ENCODE measurements at places on chromosomes 6 and 20.
A peak's percentile ranks its signal among the peaks of the same experiment; 100 is the strongest.

DNA sequence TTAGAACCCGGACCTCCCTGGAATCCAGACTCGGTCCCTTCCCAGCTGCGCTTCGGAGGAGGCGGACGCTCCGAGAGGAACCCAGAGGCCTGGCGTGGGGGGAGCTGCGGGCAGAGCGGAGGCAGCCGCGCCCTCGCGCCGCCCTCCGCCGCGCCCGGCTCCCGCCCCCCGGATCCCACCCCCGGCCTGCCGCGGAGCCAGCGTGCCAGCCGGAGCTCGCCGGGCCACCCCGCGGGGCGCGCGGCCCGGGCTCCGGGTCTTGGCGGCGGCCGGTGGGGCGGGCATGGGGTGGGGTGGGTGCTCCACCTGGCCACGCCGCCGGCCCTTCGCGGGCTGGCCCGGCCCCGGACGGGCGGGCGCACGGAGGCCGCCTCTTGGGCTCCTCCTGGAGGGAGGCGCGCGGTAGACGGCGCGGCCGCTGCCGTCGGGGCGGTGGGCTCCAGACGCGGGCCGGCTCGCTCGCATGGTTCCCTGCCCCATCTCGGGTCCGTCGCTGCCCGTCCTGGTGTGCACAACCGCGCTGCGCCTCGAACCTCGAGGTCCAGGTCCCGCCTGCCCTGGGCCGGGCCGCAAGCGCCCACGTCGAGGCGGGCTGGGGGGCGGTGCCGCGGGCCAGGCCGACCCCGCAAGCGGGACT is 592 bp upstream of the CDYL start:
- peak; percentile 35 for DNase-seq

- DNase-seq = no peak
Observed at GRCh38 chr6:91719414-91719813, 1132.5 kb upstream of the MAP3K7 start.

- DNase-seq = no peak
Observed at GRCh38 chr6:14713008-14713960, 532.6 kb upstream of the JARID2 start.

DNA sequence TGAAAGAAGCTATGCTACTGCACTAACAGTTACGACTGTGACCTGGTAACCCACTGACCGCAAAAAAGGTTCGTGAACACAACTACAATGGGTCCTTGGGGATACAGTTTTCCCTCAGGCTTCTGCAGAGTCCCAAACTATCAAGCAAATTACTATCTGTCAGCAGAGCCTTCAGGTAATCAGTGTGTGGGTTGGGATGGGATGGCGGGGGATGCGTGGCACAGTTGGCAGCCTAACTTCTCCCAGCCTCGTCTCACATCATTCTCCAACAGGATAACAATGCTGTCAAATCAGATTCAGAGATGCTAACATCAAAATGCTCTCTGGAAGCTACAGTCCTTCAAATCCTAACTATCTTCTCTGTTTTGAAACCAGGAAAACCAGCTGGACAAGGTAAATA is 102.3 kb downstream of the EPM2A start:
- DNase-seq = no peak

GRCh38 chr6:84789170-84789569 is 24.8 kb upstream of the TBX18 start:
- DNase-seq = no peak

DNA sequence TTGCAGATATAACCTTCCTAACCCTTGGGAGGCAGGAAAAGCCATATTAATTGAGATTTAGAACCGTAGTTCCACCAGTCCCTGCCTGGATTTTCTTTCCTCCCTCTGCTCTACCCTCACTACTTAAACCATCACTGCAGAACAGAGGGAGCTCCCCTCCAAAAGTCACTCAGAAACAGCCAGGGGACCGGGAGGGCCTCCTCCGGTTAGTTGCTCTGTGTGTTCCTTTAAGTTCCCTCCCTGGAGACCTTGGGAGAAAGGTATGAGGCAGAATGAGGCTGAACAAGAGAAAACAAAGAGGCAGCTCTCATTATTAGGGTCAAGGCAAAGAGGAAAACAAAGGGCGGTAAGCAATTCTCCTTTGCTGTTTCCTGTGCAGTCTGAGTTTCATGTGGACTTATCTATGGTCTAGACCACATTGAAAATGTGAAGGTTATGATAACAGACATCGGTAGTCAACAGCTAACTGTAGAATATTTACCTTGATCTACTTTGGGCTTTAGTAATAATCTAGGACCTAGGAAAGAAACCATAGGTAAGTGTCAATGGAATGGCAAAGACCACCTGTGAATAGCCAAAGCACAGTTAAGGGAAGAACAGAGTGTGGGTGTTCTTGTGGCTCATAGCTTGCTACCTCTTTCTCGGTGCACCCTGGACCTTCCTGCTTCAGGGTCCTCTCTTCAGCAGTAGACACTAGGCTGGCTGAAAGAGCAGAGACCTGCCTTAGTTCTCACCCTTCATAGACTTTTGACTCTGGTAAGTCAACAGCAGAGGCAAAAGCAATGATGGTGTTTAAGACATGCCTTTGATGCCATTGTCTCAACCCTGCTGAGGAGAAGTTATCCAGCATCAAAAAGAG is 250.9 kb upstream of the CITED2 start:
- no peak for DNase-seq

- no peak for DNase-seq
Observed at GRCh38 chr20:54086507-54087039, 16.2 kb upstream of the BCAS1 start.

DNA sequence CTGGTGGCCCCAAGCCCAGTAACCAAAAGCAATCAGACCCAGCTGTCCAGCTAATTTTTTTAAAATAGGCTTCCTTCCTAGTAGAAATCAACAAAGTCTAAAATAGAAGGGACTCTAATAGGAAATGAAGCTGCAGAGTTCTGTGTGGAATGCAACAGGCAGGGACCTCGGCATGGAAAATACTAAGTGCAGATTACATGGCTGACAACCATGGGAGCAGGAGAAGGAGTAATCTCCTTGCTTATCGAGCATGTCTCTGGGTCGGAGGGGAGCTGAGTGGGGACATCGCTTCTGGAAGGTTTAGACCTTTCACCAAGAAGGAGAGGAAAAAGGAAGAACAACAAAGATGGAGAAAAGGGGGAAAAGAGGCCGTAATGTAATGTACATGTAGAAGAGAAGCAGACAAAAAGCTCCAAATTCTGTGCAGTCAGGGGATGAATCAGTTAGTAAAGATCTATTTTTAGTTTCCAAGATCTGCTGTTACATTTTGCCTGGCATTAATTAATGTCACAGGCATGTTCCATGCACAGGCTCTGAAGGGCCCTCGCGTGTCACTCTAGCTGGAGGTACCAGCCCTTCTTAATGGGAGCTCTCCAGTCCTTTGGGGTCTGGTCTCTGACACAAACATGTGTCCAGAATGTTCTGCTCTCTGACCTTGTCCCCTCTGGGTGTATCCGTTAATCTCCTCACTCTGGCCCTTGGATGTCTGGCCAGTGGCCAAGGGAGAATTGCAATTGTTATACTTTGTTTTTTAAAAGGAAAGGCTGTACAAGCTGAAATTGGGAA is 16.6 kb upstream of the ZNF831 start:
- DNase-seq = no peak

DNA sequence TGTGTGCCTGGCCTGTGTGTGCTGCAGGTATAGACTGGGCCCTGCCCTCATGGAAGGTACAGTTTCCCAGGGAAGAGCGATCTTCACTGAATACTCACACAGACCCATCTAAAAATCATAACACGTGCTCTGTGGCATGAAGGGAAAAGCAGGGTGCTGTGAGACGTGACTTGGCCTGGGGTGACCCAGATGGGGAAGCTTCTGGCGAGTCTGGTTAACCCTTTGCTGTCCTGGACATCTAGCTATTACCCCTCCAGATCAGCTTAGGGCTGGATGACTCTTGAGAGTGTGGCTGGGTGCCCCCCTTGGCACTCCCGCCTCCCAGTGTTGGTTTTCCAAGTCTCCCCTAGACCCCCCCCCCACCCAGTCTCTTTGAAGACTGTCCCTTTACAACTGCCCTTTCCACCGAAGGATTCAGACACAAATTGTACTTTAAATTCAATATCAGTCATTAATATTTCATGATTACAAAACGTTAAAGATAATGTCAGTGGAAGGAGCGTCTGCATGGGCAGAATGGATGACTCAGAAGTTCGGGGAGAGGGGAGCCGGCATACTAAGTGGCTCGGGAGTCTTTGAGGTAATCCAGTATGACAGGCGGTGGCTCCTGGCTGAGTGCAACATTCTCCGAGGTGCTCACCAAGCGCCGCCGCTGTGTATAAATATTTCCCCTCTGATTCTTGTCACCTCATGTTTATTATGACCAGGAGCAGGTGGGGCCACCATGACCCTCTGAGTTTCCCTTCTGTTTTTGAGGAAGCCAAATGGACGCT is 77.3 kb downstream of the CD40 start:
- no peak for DNase-seq

DNA sequence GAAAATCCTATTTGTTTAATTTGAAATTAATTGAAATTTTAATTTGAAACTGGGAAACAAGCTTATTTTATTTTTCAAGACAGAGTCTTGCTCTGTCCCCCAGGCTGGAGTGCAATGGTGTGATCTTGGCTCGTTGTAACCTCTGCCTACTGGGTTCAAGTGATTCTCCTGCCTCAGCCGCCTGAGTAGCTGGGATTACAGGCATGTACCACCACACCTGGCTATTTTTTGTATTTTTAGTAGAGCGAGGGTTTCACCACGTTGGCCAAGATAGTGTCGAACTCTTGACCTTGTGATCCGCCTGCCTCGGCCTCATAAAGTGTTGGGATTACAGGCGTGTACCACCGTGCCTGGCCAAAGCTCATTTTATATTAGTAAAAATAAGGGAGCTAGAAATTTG is 4.2 kb downstream of the SRSF3 start:
- no peak for DNase-seq

- DNase-seq = no peak
Observed at GRCh38 chr6:45952546-45952945, 63.1 kb downstream of the CLIC5 start.

GRCh38 chr6:106535012-106535411 is 94.3 kb downstream of the RTN4IP1 start:
- no peak for DNase-seq

GRCh38 chr6:12224251-12224650 is 65.9 kb upstream of the EDN1 start:
- no peak for DNase-seq

- DNase-seq = no peak
Observed at GRCh38 chr6:38867726-38868125, 152.6 kb downstream of the DNAH8 start.

DNA sequence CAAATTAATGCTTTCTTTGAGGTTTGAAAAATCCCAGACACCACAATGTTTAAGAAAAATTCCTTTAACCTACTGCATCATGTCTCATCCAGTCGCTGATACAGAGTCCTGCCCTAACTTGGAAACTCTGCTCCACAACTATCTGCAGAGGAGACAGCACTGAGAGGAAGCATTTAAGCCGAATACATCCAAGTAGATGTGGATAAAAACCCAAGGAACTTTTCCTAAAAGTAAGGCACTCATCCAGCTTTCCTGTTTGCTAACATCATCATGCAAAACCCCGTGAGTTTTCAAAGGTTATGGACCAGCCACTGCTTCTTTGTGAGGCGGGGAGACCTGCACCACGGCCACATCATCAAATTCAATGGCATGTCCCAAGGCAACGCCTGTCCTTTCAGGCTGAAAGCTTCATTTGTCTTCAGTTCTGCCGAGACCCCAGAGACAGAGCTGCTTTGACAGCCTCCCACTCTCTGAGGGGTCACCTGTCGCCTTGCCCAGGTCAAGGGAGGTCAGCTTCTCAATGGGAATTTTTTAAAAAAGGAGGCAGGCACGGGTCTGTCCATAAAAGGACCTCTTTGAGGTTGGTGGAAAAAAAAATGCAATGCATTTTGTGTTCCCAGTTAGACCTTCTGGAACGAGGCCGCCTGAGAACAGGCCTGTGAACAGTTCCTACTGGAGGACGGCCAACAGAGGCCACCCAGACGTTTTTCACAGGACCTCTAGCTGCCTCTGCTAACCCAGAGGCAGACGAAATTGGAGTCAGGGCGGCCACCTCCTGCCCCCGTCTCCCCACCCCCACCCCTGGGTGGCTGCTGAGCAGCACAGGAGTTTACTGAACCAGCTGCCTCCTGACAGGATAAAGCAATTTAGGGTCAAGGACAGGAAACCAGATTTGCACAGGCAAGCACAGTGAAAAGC is 142.5 kb upstream of the HDDC2 start:
- no peak for DNase-seq

DNA sequence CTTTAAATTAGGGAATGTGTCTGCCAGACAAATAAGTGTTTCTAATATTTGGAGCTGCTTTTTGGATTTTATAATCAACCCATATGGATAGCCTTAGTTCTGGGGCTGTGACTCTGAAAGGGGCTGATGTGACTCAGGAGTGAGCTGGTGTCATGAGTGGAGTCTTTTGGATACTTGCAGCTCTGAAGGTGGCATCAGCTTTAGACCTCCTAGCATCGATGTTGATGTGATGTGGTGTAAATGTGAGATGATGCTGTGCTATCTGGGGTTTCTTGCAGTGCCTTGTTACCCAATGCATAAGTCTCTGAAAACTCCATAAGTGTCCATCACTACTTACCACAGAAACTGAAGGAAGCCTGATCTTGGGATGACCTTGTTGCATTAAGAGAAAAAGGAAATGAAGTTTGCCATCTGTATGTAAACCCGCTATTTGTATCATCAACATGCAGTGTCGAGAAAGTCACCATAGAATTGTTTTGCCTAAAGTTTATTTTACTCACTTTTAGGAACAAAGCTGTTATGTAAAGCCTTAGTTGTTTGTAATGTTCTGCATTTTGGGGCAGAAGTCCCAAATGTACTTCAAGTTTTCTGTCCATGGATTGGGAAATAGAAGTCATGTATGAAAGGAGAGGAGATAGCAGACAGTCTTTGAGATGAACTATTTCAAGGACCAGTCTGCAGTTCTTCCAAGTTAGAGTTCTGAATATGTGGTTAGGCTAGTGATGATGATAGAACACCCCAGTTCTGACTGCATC is 8.0 kb downstream of the FOXO3 start:
- no peak for DNase-seq

DNA sequence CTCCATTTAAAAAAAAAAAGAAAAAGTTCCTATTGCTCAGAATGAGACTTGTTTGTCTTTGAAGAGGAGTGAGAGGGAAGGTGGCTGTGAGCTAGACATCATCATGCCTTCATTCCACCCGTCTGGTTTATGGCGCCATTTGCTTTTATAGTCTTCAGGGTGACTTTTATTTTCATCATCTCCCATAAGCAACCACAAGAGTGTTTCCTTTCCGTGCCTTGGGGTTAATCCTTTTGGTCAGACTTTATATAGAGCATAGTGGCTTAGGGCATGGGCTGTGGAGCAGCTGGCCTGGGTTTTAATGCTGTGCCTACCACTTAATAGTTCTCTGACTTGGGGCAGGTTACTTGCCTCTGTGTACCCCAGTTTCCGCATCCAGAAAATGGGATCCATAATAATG is 77.8 kb downstream of the RREB1 start:
- no peak for DNase-seq

- no peak for DNase-seq
Observed at GRCh38 chr20:62760856-62761758, 35.2 kb upstream of the MRGBP start.

- DNase-seq = no peak
Observed at GRCh38 chr20:47552996-47553395, 51.3 kb downstream of the NCOA3 start.

GRCh38 chr6:64146876-64147275 is 511.3 kb downstream of the PHF3 start:
- DNase-seq = no peak

All from activated T-helper 1 cell treated with anti-CD3 and anti-CD28 coated beads, Interleukin-2, amount 50 U/mL, for 16 hours (primary cell).